ENCODE measurements at places on chromosomes 16 and 17. TPM values are rescaled to one million over a fixed set of nuclear protein-coding genes. Genes with fewer than 3 reads are reported as not detected.

The SOX8 gene
- 0.59 TPM for total RNA-seq

GRCh38 chr17:57636985-57637665 lies 108.0 kb downstream of the CCDC182 start:
- no peak for DNase-seq
- no peaks in the 10 kb centered on the region for H3K36me3 ChIP-seq
- H3K4me3 ChIP-seq, result no peak overlapping the region

DNA sequence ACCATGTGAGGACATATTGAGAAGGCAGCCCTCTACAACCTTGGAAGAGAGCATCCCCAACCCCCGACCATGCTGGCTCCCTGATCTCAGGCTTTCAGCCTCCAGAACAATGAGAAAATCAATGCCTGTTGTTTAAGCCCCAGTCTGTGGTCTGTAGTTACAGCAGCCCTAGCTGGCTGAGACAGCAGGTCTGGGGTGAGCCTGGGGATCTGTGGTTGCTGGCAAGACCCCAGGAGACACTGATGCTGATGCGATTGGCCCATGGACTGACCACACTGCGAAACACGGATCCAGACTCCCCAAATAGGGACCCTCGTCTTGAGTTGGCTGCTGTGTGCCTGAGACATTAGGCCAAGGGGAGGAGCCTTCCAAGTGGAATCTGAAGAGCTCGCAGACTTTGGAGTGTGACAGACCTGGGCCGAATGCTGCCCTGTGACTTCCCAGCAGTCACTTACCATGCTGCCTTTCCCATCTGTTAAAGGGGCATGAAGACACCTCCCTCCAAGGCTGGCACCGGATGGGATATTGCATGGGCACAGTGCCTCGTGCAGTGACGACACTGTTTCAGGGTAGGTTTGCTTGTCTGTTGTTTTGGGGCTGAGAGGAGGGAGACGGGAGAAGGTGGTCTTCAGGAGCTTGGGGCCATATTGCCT lies 147.8 kb upstream of the RPL38 start:
- H3K27me3 ChIP-seq, result peaks cover 10% of the 10 kb centered on the region
- H3K27ac ChIP-seq, result no peak overlapping the region
- no peaks in the 10 kb centered on the region for H3K36me3 ChIP-seq
- DNase-seq, result no peak

- DNase-seq, result no peak
- no peak overlapping the region for H3K4me3 ChIP-seq
- no peaks in the 10 kb centered on the region for H3K4me1 ChIP-seq
- no peaks in the 10 kb centered on the region for H3K27me3 ChIP-seq
- H3K36me3 ChIP-seq, result no peaks in the 10 kb centered on the region
- H3K27ac ChIP-seq, result no peak overlapping the region
Observed at GRCh38 chr17:63162406-63163157, 196.5 kb downstream of the TANC2 start.

DNA sequence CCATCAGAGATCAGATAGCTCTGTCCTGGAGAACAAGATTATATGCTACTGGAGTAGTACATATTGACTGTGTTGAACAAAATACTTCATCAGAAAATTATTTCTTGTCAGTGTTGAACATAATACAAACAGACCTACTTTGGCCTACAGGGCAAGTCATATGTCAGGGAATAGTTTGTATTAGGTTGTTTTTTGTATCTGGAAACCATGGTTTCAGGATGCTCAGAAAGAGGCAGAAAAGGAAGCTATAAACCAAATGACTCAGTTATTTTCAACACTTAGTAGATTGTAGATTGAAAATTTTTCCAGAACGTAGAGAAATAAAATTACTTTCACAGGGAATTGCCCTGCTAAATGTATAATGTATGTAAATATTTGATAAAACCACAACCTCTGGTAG lies 198.4 kb downstream of the CYB561 start:
- H3K4me3 ChIP-seq, result no peak overlapping the region
- no peaks in the 10 kb centered on the region for H3K27me3 ChIP-seq
- no peaks in the 10 kb centered on the region for H3K4me1 ChIP-seq
- H3K27ac ChIP-seq, result no peak overlapping the region
- no peak for DNase-seq

DNA sequence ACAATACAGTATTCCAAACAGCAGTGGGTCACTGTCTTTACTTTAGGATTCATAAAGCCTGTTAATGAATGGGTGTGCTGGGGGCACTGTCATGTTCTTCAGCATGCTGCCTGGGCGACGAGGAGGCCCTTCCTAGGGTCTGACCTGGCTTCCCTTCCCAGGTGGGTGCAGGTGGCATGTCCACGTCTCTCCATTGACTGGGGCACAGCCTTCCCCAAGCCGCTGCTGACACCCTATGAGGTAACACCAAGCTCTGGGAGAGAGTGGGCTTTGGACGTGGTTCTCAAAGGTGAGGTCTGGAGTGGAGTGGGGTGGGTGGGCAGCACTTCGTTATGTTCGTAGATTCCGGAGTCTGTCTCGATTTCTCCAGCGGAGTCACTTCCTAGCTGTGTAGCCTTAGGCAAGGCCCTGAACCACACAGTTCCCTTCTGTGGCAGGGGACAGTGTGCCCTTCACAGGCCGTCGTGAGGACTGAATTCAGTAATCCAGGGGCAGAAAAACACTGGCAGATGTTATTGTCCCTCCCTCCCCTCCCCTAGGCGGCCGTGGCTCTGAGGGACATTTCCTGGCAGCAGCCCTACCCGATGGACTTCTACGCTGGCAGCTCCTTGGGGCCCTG lies 771 bp upstream of the OVCA2 start:
- peaks cover 8% of the 10 kb centered on the region for H3K4me1 ChIP-seq
- H3K27me3 ChIP-seq, result no peaks in the 10 kb centered on the region
- peak overlapping the region; percentile 86 for H3K27ac ChIP-seq
- DNase-seq, result no peak

GRCh38 chr16:79451196-79451816 lies 149.2 kb downstream of the MAF start:
- no peaks in the 10 kb centered on the region for H3K36me3 ChIP-seq
- H3K4me1 ChIP-seq, result no peaks in the 10 kb centered on the region
- no peak overlapping the region for H3K4me3 ChIP-seq
- H3K27ac ChIP-seq, result no peak overlapping the region
- H3K27me3 ChIP-seq, result no peaks in the 10 kb centered on the region
